Sciatic nerve (tissue), 2 donors: ENCODE measurements at places on chromosomes 5 and 9. TPM values are rescaled to one million over a fixed set of nuclear protein-coding genes. Genes with fewer than 3 reads are reported as not detected.

GRCh38 chr5:143174714-143175398 lies 228.6 kb downstream of the NR3C1 start:
- no peak for DNase-seq

DNA sequence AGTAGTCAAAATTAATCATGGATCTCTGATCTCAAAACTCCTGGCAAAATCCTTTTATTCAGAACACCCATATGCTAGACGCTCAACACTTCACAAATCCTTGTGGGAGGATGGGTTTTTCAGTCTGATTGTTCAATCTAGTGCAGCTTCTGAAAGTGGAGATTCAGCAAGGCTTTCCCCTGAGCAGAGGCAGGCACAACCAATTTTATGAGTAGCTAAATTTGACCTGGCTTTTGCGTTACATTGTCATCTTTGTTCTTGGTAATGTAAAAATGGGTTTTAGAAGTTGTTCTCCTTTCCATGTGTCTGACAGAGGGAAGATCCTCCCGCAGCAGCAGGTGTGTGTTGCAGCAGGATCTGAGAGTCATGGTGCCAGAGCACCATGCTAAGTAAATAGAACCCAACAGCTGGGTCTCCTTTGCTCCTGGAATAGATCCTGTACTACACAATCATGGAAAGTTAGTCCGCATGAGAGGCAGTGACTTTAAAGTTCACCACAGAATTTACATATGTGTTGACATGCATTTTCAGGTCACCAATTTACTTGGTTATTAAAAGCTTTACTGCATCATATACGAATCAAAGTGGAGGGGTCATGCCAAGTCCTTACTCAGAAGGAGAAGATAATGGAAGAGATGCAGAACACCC lies 70.1 kb upstream of the MEF2C start:
- DNase-seq: no peak

Gene KCNN2
- total RNA-seq: 0.71 TPM

Gene PCDHA10
- 2.9 TPM for total RNA-seq

DNA sequence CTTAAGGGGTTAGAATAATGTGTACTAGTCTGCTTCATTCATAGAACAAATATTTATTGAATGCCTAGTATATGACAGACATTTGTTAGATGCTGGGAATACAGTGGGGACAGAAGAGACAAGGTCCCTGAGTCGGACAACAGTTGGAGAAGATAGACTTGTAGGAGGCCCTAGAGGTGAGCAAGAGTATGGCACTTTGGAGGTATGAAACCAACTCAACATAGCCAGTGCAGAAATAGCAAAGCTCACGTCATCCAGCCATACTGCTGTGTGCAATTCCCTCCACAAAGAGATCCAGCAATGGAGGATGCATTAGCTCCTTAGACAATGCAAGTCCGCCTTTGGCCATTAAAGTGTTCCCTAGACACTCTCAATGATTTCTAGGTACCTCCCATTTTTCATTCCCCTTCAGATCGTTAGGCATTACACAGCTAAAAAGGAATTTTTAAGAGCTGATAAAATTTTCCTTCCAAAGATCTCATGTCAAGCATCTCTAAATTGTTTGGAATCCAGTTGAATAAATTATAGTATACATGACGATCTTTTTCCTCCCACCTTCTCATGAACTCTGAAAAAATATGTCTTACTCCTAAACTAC lies 1949.6 kb upstream of the WWC1 start:
- DNase-seq: no peak

Gene CCDC152
- 5.2 TPM for total RNA-seq

Gene KCNMB1
- 1.4 TPM for total RNA-seq

- DNase-seq: no peak
Observed at GRCh38 chr5:124650147-124650561, 96.3 kb downstream of the ZNF608 start.

Gene IFNA21
- not detected for total RNA-seq

GRCh38 chr5:100761192-100761591 lies 141.9 kb downstream of the ST8SIA4 start:
- DNase-seq: no peak

DNA sequence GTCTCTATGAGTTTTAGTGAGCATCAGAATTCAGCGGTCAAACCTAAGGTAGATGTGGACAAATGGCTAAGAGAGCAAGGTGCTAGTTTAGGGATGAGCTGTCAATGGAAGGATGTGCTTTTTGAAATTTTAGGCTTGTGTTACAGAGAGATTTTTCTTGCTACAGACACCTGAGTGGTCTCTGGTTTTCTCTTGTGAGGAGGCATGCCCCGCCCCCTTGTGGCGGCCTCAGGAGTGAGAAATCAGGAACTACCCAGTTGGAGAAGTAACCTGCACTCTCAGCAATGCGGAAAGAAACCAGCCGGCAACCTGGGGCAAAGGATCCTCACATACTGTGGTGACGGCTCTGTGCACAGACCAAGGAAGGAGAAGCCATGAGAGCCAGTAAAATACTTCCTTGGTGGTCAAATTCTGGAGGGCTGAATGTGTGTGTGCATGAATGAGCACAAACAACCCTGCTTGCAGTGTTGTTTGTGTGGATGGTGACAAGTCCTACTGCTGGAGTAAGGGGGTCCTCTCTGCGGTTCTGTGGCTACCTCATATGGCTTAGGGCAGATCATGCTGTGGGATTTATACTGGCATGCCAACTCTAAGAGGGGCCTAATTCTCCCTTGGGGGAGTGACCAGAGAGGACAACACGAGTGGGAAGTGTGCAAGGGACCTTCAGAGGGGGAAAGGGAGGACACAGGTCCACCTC lies 16.7 kb upstream of the HSD17B4 start:
- DNase-seq: peak; percentile 72

- no peak for DNase-seq
Observed at GRCh38 chr5:57435701-57436134, 46.9 kb downstream of the ACTBL2 start.
